Activated naive CD4-positive, alpha-beta T cell treated with Interleukin-2 at 50 U/mL for 16 hours (primary cell): ENCODE measurements at places on chromosomes 4 and X.
A peak's percentile ranks its signal among the peaks of the same experiment; 100 is the strongest.

DNA sequence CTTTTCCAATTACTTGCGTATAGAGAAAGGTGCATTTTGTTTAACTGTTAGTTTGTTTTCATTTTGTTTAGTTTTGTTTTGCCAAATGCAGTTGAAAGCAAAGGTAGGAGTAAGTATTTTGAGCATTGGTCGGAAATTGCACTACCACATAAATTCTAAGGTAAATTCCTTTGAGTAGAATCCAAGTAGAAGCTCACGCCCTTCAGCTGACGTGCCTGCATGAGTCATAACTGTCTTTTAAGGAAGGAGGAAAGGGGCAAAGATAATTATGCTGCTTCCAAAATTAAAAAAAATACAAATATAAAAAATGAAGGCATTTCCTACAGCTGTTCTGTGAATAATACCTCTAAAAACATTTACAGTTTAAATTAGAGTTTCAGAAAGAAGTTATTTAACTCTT is 110.2 kb upstream of the MYOZ2 start:
- DNase-seq: no peak

GRCh38 chr4:176824645-176825366 is 32.1 kb upstream of the VEGFC start:
- no peak for DNase-seq

- no peak for DNase-seq
Observed at GRCh38 chr4:81214881-81215868, at the start of gene PRKG2. TSS of gene PRKG2 (minus strand) at chr4:81215222. CDS start at chr4:81205047, 10,175 bp downstream.

DNA sequence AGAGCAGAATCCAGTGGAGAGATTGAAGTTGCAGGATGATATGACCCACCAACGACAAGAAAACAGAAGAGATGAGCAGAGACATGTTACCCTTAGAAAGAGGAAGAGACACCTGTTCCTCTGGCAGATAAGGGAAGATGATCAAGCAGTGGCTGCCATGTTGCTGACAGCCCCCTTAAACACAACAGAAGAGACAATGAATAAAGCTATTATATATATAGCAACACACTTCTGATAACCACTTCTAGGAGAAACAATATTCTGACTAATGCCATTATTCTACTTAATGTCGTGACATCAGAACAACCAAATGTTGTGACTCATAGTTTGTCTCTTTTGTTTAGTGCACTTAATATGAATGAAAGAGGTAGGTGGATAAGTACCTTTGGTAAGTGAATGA is 44.9 kb downstream of the SH3RF1 start:
- no peak for DNase-seq

DNA sequence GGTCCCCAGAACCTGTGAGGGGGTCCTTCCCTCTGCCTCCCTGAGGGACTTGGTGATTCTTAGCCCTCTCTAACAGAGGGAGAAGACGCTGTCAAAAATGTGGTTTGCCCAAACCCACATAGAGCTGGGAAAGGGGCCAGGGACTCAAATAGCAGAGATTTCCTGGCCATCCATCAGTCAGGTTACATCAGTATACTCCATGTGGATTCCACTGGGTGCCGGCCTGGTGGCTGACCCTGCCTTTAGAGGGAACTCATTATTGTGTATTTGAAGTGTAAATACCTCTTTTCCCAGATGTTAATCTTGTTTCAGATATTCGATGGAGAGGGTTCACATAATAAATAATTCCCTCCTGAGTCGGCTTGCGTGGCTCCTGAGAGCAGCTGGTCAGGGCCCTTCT is 130.3 kb downstream of the TBL1X start:
- DNase-seq: no peak

GRCh38 chr4:144499777-144500176 is 146.2 kb upstream of the HHIP start:
- DNase-seq: no peak

DNA sequence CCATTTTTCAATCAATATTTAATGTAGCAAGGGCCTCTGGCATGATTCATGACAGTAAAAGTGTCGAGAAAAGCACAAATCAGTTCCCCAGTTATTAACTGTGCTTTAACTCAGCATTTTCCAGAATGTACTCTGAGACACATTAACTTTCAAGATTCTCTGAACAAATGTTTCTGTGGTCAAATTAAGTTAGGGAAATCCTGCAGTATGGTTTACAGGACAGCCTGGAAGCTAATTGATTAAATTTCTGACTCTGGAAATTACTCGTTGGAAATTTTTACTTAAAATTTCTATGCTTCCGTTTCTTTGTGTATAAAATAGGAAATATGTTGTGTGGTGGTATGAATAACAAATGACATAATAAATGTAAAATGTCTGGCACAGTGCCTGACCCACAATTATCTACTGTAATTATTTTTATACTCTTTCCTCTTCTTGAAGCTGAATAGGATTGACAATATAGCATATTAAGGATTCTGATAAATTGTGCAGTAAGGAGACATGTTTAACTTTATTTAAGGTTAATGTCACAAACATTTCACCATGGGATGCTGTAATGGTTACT is 33.7 kb downstream of the STK32B start:
- no peak for DNase-seq

GRCh38 chr4:31272331-31273061 is 552.3 kb downstream of the PCDH7 start:
- no peak for DNase-seq

DNA sequence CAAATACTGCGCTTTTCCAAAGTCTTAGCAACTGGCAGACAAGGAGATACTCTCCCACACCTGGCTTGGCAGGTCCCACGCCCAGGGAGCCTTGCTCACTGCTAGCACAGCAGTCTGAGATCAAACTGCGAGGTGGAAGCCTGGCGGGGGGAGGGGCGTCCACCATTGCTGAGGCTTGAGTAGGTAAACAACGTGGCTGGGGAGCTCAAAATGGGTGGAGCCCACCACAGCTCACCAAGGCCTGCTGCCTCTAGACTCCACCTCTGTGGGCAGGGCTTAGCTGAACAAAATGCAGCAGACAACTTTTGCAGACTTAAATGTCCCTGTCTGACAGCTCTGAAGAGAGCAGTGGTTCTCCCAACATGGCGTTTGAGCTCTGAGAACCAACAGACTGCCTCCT is 23.0 kb upstream of the NFKB1 start:
- no peak for DNase-seq

- no peak for DNase-seq
Observed at GRCh38 chr4:158316264-158316663, 106.0 kb downstream of the TMEM144 start.

DNA sequence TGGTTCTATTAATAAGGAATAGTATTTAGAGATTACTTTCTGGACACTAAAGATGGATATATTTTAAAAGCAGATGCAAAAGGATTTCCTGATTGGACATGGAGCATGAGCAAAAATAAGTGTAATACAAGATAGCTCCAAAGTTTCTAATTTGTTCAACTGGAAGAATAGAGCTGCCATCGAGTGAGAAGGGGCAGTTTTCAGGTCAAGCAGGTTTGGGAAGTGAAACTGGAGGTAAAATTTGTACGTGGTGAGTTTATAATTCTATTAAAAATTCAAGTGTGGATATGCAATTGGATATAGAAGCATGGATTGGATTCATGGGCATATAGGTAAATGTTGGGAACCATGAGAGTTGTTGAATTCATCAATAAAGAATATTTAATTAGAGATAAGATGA is 31.8 kb downstream of the PRDM8 start:
- no peak for DNase-seq

DNA sequence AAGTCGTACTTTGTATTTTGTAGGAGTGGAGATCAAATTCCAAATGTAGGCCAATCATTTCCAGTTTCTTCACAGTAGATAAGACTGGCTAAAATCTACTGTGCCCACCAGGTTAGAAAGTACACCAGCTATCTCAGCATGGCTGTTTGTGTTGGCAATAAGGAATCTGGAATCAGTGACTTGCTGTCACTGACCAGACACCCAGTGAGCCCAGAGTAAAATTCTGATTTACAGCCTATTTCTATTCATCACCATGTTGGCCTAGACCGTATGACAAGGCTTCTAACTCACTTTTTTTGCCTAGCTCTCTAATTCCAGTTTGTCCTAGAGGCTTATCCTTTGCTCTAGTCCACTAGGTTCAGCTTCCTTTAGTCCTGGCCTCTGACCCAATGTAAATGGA is 25.4 kb downstream of the SMIM43 start:
- DNase-seq: no peak

- no peak for DNase-seq
Observed at GRCh38 chr4:15428611-15429010, 778 bp downstream of the C1QTNF7 start.

GRCh38 chr4:76757418-76757939 is 140.5 kb downstream of the SOWAHB start:
- DNase-seq: no peak

DNA sequence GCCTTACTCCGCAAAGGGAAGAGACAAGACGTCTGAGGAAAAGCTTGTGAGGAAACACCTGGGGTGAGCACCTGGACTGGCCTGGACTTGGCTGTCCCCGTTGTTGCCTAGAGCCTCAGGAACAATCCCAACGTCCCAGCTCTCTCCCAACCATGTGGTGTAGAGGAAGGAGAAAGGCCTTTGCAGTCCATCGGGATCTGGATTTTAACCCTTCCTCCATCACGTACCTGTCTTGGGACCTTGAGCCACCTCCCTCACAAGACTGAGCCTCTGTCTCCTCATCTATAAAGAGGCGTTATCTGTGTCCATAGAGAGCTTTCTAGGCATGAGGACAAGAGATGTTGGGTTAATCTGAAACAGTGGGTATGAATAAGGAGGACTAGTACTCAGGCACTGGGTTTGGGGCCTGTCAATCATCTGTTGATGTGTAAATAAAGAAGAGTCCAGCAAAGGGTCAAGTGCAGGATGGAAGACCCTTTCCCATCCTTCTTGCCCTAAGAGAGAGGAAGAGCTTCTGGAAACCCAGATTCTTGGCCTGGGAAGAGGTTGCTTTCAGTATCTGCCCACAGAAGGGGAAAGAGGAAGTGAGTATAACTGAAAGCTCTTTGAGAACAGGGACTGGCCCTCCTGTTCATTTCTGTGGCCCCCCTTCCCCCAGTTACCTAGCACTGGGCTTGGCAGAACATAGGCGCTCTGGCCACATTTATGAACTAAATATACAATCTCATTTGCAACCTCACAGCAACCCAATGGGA is 137.1 kb downstream of the PJA1 start:
- no peak for DNase-seq

- peak; percentile 43 for DNase-seq
Observed at GRCh38 chr4:140152751-140153418, 1.1 kb downstream of the MAML3 start.

GRCh38 chr4:81220271-81220670 is 5.2 kb upstream of the PRKG2 start:
- no peak for DNase-seq

DNA sequence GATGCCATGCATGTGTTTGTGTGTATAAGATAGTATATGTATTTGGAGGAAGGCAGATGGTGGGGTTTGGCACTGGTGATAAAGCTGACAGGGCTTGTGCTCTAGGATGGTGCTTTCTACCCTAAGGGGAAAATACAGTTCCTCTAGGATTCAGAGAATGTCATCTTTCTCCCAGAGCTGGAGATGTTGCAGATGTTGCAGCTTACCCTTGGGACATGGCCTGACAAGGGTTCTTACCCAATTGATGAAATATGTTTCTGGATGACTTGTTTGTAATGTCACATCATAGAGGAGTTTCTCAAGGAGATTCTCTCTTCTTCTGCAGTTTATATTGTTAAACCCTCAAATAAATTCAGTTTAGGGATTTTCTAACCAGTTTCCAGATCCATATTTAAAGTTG is 52.5 kb upstream of the PITX2 start:
- no peak for DNase-seq

DNA sequence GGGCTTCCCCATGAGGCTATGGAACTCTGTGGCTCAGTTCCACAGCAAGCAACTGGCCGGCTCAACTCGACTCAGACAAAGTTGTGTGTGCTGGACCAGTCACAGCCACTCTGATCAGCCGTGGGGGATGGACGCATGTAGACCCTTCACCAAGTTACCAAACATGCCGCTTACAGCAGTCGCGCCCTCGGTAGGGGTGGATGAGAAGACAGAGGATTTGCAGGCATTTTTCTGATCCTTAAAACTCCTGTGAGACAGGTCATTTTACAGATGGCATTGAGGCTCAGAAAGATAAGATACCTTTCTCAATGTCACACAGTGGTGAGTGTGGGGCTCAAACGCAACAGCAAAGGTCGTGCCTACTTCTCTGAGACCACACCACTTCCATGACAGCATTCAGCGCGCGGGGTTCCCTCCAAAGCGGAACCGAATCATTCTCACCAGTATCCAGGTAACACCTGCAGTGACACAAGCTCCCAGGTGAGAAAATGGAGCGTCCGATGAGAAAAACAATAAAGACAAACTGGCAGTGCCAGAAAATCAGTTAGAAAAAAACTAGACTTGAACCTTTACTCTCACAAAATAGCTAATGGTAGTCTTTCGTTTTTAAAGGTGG is 83.6 kb downstream of the RELL1 start:
- no peak for DNase-seq

- DNase-seq: no peak
Observed at GRCh38 chrX:3371163-3371562, 24.7 kb upstream of the MXRA5 start.

- no peak for DNase-seq
Observed at GRCh38 chr4:25809996-25810395, 52.8 kb downstream of the SEL1L3 start.

- no peak for DNase-seq
Observed at GRCh38 chrX:21581479-21581878, 76.7 kb downstream of the KLHL34 start.
